Purkinje cell (primary cell): ENCODE measurements at places on chromosomes 1 and 21. TPM values are rescaled to one million over a fixed set of nuclear protein-coding genes. Genes with fewer than 3 reads are reported as not detected.

DISP1 gene
- polyA plus RNA-seq: 1.7 and 2.3 TPM in 2 replicates

BMP8B gene
- polyA plus RNA-seq: not detected in 2 replicates

FMO2 gene
- 0.34 TPM in 1 of 2 replicates, not detected in the other for polyA plus RNA-seq

OR2M5 gene
- not detected in 2 replicates for polyA plus RNA-seq

PSRC1 gene
- polyA plus RNA-seq: 4.5 TPM in 1 of 2 replicates, not detected in the other

VAV3 gene
- polyA plus RNA-seq: 33.7 and 41.7 TPM in 2 replicates

CD53 gene
- not detected in 2 replicates for polyA plus RNA-seq

EXTL1 gene
- 0.50 TPM in 1 of 2 replicates, not detected in the other for polyA plus RNA-seq

KCNJ6 gene
- polyA plus RNA-seq: 0.50 and 3.5 TPM in 2 replicates

ADGRB2 gene
- 0.15 and 6.8 TPM in 2 replicates for polyA plus RNA-seq

KRTAP7-1 gene
- polyA plus RNA-seq: not detected in 2 replicates

MAN1C1 gene
- polyA plus RNA-seq: 3.5 TPM in 1 of 2 replicates, not detected in the other

TNFRSF4 gene
- polyA plus RNA-seq: not detected in 2 replicates

HOOK1 gene
- 17.9 and 27.1 TPM in 2 replicates for polyA plus RNA-seq

ANKRD65 gene
- 0.24 TPM in 1 of 2 replicates, not detected in the other for polyA plus RNA-seq

TTLL10 gene
- polyA plus RNA-seq: not detected in 2 replicates

MPZ gene
- not detected in 2 replicates for polyA plus RNA-seq

RAB42 gene
- polyA plus RNA-seq: not detected in 2 replicates

ZNF593 gene
- 12.0 and 13.6 TPM in 2 replicates for polyA plus RNA-seq
